Suprapubic skin (tissue), 4 donors: ENCODE measurements at places on chromosomes 2 and 18. TPM values are rescaled to one million over a fixed set of nuclear protein-coding genes. Genes with fewer than 3 reads are reported as not detected.

DNA sequence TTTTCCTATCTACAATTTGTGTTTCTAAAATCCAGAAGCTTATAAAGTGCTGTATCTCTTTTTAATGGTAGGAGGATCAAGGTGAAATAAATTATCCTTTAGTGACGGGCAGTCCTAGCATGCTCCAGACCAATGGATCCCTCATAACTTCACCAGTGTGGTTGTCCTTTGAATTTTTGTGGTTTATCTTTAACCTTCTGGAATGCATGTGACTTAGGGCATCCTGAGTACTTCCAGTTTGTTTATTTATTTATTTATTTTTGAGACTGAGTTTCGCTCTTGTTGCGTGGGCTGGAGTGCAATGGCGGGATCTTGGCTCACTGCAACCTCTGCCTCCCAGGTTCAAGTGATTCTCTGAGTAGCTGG is 40.4 kb downstream of the NUP35 start:
- no peak for DNase-seq
- no peaks in the 10 kb centered on the region for H3K27me3 ChIP-seq
- H3K4me3 ChIP-seq: no peak overlapping the region
- peaks cover 44% of the 10 kb centered on the region for H3K36me3 ChIP-seq
- peaks cover 4% of the 10 kb centered on the region for H3K4me1 ChIP-seq

DNA sequence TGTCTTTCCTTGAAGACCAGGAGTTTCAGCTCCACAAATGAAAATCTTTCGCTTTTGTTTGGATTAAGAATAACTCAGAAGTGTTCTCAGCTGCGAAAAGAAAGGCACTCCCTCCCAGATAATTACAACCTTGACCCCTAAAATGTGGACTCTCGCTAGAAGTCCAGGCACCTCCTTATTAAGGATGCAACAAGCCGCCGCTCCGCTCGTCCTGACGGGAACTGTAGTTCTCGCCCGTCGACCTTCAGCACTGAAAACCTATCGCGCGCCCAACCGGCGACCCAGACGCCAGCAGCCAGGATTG is 559 bp downstream of the IMMT start:
- no peaks in the 10 kb centered on the region for H3K27me3 ChIP-seq
- H3K4me3 ChIP-seq: peak overlapping the region; percentile 90
- DNase-seq: no peak
- H3K27ac ChIP-seq: peak overlapping the region; percentile 99

BCL11A gene
- total RNA-seq: 222 TPM

DNA sequence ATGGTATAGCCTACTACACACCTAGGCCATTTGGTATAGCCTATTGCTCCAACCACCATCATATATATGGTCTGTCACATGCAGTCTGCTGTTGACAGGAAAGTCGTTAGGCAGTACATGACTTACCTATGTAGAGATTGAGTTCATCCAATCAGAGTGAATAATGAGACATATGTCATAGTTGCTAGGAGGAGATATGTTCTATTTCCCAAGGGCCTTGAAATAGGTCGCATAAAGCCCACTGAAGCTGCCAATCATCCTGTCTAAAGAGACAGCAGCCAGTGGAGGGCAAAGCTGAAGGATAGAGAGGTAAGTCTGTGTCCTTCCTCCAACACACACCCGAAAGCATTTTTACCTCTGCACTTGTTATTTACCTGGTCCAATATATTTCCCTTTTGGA is 263.4 kb downstream of the PTPRM start:
- no peaks in the 10 kb centered on the region for H3K36me3 ChIP-seq
- DNase-seq: no peak
- H3K27ac ChIP-seq: no peak overlapping the region
- H3K27me3 ChIP-seq: no peaks in the 10 kb centered on the region
- H3K4me3 ChIP-seq: no peak overlapping the region

DNA sequence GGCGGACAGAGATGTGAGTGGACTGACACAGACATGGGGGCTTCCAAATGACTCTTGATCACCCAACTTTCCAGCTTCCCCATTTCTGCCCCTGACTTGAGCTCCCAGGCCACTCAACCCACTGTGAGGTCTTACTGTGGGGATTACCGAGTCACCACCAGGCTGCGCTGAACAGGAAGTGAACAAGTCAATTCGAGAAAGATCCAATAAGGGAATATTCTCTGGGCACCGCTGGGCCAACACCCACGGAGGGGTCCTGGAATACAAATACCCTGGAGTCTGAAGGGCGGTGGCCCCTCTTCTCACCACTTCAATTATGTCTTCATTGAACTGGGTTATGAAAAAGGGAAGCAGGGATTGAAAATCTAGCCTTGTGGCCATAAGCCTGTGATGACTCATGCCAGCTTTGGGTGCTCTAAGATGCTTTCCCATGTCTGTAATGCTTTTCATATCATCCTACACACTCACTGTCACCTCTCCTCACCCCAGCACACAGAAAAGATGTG is 37.7 kb downstream of the BCL11A start:
- H3K27me3 ChIP-seq: no peaks in the 10 kb centered on the region
- H3K27ac ChIP-seq: no peak overlapping the region
- no peak overlapping the region for H3K4me3 ChIP-seq
- no peak for DNase-seq
- peaks cover 50% of the 10 kb centered on the region for H3K4me1 ChIP-seq

IGFBP2 gene
- 28.3 TPM for total RNA-seq

XIRP2 gene
- total RNA-seq: not detected

ATP6V1B1 gene
- 66.9 TPM for total RNA-seq

- H3K4me3 ChIP-seq: no peak overlapping the region
- peaks cover 22% of the 10 kb centered on the region for H3K4me1 ChIP-seq
- no peaks in the 10 kb centered on the region for H3K36me3 ChIP-seq
- DNase-seq: no peak
Measured at GRCh38 chr2:216992056-216992675, 132.3 kb upstream of the TNP1 start.

- peak overlapping the region; percentile 89 for H3K27ac ChIP-seq
- DNase-seq: no peak
- no peaks in the 10 kb centered on the region for H3K36me3 ChIP-seq
- H3K27me3 ChIP-seq: no peaks in the 10 kb centered on the region
- H3K4me1 ChIP-seq: peaks cover 64% of the 10 kb centered on the region
Measured at GRCh38 chr18:31243740-31244512, 74.0 kb upstream of the DSG1 start.

GALM gene
- total RNA-seq: 16.4 TPM

GORASP2 gene
- total RNA-seq: 45.2 TPM

- H3K4me1 ChIP-seq: peaks cover 29% of the 10 kb centered on the region
- peak; percentile 89 for DNase-seq
- no peaks in the 10 kb centered on the region for H3K27me3 ChIP-seq
- H3K36me3 ChIP-seq: no peaks in the 10 kb centered on the region
- H3K4me3 ChIP-seq: no peak overlapping the region
- peak overlapping the region; percentile 81 for H3K27ac ChIP-seq
Measured at GRCh38 chr2:71934595-71935261, 212.9 kb downstream of the CYP26B1 start.
